ENCODE measurements at places on chromosomes 1 and 21.
A peak's percentile ranks its signal among the peaks of the same experiment; 100 is the strongest.

DNA sequence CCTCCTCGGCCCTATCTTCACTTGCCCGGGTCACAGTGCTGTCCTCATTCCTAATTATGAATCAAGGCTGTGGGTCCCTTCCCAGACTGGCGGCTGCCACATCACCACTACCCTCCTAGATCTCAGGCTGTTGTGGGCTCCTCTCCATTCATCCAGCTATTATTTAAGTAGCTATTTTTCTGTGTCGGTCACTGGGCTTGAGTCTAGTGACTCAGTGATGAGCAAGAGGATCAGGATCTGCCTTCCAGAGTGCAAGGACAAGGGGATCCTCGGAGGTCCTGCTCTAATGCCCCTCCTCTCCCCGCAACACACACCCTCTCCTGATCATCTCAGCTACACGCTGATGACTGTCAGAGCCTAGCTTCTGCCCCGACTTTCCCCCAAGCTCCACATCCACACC is 34.1 kb downstream of the CDCP2 start:
- DNase-seq: no peak

DNA sequence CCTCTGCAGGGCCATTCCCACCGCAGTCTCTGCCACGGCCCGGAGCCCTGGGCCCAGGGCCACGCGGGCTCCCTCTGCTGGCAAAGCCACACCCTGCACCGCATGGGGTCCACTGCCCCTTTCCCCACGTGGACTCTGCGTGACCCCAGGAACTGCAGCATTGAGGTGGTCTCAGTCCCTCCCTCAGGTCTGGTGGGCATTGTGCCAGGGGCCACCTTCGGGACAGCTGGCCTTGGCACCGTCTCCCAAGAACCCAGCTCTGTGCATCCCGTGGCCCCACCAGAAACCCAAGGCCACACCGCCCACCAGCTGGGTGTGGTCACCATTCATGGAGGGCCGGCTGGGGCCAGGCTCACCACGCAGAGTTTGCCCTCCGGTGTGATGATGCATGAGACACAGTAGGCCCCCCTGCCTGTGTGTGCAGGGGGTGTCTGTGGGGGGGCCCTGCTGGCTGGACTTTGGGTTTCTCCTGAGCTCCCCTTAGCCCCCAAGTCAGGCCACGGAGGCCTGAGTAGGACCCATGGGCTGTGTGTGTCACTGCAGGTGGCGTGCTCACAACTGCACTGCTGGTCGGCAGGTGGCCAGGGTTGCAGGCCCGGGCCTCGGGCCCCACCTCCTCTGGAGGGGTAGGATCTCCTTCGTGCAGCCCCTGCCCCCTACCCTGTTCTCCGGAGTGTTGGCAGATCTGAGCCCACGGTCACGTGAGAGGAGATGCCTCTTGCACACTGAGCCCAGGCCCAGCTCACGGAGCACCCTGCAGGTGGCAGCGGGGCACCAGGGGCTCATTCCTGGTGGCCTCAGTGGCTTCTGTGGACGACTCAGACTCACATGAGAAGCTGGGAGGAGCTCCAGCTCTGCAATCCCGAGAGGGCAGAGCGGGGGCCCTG is 5.8 kb downstream of the VWA1 start:
- peak; percentile 87 for DNase-seq

GRCh38 chr1:1020000-1020404 is at the start of gene AGRN:
Gene AGRN (plus strand): TSS chr1:1020120. CDS start chr1:1020173, 53 bp downstream.
- peak; percentile 81 for DNase-seq

DNA sequence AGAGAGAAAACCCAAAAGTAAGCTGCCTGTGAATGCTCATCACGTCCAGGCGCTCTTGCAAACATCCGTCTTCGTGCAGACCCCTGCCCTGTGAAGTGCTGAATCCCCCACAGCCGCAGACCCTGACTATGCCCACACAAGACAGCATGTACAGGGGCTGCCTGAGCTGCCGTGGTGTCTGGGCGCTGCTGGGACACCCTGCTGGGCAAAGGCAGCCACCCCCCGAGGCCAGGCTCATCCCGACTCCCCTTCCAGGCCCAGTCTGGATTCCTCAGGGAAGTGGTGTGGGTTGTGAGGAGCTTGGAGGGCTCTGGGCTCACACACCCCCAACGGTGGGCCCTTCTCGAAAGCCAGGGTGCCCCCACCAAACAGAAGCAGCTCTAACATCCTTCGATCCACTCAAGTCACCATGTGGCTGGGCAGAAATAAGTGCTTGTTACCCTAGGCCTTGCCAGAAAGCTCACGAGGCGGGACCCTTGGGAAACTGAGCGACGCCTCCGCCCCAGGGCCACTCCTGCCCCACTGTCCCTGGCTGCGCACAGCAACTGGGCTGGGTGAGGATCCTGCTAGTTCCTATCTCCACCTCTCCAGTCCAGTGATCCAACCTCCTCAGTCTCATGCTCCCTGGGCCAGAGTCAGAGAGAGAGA is 4.8 kb upstream of the WNT9A start:
- DNase-seq: peak; percentile 43

DNA sequence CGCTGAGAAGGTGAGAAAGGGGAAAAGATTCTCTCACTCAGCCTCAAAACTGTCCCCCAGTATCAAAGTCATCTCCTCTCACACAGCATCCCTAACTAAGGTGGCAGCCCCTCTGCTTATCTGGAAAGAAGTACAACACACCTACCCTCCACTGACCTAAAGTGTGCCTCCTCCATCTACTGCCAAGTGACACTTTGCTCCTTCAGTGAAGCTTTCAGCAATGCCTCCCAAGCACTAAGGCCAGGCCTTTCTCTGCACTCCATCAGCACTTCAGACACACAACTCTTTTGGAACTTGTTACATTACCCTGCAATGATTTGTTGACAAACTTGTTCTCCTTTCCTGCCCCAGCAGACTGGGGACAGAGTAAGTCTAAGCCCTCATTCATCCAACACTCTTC is 1.4 kb downstream of the SH3BP5L start:
- no peak for DNase-seq

- no peak for DNase-seq
Observed at GRCh38 chr1:26330276-26330675, 12.5 kb downstream of the CD52 start.

DNA sequence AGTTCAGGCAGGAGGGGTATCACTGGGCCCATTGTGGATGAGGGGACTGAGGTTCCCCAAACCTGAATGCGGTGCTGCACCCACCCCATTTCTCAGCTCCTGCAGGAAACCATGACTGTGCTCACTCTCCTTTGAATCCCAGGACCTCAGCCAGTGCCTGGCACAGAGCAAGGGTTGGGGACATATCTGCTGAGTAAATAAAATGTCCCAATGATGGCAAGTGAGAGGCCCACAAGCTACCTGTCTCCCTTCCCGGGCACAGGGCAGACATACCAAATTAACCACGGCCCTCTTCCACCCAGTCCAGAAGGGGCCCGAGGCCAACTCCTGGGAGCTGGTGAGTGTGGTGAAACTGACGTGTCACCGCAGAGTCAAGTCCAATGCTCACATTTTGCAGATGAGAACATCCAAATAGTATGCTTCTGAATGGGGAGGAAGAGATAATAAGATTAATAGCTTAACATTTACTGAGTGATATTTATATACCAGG is 97.6 kb downstream of the EPHB2 start:
- DNase-seq: no peak

GRCh38 chr1:29860056-29860455 is 623.7 kb downstream of the PTPRU start:
- peak; percentile 26 for DNase-seq

DNA sequence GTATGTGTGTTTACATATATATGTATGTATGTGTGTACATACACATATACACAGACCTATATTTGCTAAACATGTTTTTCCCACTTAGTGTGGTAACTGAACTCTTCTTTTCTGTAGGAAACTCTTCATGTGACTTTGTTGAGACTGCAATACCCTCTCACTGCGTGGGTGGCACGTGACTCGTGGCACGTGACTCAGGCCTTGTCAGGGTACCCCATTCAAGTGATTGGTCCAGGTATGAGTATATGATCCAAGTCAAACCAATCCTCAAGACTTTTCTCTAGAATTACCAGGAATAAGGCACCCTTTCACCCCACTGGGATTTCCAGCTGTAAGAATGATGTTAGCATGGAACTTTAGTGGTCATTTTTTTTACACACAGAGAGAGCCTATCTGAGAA is 149.2 kb upstream of the KCNK2 start:
- DNase-seq: no peak

GRCh38 chr1:42433369-42433768 is 22.5 kb downstream of the ZMYND12 start:
- no peak for DNase-seq

GRCh38 chr21:29177800-29178199 is 47.4 kb downstream of the MAP3K7CL start:
- no peak for DNase-seq

DNA sequence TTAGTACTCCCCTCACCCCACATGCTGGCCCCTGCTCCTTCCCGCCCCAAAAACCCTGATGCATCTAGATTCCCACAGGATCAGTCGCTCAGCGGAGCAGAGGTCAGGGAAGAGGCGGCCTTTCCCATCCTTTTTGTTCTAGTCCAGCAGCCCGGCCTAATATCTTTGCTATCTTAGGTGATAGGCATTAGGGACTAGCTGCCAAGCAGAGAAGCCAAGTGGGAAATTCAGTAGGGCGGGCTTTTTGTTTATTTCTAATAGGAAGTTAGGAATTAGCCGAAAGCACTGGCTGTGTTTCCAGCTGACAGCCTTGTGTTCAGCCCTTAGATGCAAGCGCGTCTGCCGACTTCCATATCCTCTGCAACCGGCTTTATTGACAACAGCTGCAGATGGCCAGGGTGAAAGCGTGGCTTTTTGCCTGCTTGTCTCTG is 59.0 kb upstream of the BCAR3 start:
- no peak for DNase-seq

DNA sequence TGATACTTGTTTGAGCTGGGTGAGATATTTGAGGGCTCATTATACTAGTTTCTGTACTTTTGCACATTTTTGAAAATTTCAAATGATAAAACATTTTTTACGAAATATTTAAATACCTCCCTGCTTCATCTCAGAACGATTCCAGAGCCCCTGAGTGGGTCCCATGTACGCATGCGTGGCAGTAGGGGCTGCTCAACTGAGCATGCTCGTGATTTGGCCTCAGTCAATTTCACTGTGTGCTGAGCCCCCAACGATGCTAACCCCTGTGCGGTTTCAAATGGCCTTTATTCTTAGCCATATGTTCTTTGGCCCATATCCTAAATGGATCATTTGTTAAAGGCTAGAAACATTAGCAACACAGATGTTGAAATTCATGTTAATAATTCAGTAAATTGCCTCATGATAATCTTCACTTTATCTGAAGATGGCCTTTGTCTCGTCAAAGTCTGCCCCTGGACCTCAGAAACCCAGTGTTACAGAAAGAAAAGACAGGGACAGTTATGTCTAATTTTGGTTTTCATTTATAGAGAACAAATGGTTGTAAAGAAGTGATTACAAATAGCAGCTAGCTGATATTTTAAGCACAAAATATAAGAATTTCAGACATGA is 108.2 kb downstream of the MRPS6 start:
- no peak for DNase-seq

DNA sequence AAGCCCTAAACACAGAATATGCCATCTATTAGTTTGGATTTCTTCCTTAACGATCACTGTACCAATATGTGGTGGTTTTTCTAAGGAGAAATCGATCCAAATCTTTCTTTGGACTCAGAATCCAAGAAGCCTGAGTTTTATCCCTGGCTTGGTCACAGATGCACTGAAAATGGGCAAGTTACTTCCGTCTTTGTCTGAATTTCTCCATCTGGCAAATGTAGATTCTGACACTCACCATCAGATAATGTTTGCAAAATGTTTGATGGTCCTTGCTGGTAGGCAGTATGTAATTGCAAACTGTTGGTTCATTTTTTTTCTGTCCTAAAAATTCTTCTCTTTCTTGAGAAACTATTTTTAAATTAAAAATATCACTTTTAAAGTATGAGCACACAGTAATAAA is 115.0 kb downstream of the TSEN15 start:
- DNase-seq: no peak
